ENCODE measurements at places on chromosomes 6 and 20. TPM values are rescaled to one million over a fixed set of nuclear protein-coding genes. Genes with fewer than 3 reads are reported as not detected.

DNA sequence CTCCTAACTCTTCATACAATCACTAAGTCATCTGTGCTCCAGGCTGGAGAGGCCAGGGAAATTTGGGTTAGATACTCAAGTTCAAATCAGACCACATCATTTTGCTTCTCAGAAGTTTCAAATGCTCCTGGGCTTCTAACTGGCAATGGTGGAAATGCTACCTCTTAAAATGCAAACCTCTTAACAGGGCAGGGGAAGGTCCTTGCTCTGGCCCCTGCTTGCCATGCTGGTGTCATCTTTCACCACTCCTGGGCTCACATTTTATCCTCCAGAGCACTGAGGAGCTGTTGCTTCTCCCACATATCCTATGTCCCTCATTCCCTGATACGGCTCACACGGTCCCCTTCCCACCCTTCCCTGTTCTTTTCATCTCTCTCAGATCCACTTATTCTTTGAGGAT lies 41.8 kb upstream of the NT5E start:
- no peak for DNase-seq

- DNase-seq, result no peak
These were observed 40.2 kb downstream of the PKIB start for GRCh38 chr6:122650403-122650802.

DNA sequence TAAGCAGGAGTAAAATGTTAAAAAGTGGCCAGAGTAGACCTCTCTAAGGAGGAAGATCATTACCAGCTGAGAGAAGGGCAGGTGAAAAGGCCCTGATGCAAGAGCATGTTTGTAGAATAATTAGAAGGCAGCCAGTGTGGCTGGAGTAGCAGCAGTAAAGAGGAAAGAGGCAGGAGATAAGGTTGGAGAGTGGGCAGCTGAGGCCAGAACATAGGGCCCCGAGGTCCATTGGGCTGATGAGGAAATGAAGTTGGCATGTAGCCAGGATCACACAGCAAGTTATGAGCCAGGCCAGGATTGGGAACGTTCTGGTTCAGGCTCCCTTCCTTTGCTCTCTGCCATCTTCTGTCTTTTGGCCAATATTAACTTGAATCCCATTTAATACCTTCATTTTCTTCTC lies 51.6 kb downstream of the RALY start:
- no peak for DNase-seq

Gene BPIFA1
- not detected for total RNA-seq

DNA sequence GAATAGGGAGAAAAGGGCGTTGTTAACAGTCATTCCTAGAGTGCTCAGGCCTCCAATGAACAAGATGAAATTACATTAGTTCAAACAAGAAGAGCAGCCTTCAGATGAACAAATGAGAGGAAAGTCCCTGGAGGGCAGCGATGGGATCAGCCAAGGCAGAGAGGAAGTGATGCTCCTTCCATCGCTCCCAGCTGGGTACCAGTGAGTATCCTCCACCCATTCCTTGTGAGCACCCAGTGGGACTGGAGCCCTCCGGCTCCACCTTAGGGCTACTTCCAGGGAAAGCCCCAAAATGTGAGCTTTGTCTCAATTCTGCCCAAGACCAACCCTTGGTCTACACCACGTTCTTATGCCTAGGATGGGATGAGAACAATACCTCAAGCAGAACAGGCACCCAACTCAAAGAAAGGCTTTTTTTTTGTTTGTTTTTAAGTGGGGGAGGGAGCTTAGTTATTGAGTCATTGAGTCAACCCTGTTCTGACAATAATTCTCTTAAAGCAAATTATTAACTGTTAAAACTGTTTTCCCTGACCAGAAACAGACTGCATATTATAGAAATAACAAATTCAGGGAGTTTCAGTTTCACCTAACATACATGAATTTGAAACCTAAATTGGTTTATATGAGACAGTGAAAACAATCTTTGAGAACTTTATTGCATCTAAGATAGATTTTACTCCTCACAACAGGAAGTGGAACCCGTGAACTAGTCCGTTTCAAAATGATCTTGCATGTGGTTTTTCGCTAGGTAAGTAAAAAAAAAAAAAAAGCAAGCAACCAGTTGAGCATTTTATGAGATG lies 106.9 kb downstream of the IPCEF1 start:
- peak; percentile 34 for DNase-seq

Gene FOXS1
- total RNA-seq, result not detected

- no peak for DNase-seq
These were observed 223.8 kb upstream of the ECI2 start for GRCh38 chr6:4359108-4359730.

Gene TXNDC5
- 39.8 TPM for total RNA-seq

- no peak for DNase-seq
These were observed 65.9 kb downstream of the BCAS1 start for GRCh38 chr20:54004445-54004844.

GRCh38 chr20:12875510-12875909 lies 133.3 kb upstream of the SPTLC3 start:
- DNase-seq, result no peak

DNA sequence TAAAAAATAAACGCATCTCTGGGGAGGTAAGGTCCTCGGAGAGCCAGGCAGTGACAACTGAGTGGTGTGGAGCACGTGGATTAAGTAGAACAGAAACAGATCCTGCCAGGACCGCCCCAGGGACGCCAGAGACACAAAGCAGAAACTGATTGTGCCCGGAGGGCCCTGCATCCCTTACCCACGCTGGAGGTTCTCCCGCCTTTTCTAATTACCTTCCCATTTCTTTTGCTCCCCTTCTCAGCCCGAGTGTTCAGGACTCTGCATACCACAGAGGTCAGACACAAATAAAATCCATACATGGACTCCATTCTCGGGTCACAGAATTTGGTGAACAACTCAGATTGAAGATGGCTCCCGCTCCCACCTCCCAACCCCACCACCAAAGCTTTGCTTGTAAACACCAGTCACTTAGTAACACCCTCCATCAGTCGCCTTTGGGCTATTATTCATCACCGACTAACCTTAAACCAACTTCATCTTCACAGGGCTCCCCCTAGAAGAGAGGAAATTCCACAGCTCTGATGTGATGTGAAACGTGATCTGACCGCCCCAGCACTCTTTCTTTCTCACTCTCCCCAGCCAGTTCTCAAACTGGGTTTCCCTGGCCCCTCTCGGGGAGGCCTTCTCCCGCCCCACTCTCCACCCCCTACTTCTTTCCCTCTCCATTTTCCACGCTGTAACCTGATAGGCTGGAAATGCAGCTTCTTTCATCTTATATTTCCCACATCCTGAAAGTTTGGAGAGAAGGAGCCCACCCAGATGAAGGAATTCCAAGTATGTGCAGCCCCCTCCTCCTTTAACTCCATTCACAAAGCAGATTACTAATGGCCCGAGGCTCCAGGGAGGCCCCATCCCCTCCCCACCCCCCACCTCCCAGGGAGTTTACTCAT lies 32.5 kb upstream of the PIM1 start:
- DNase-seq, result peak; percentile 37

DNA sequence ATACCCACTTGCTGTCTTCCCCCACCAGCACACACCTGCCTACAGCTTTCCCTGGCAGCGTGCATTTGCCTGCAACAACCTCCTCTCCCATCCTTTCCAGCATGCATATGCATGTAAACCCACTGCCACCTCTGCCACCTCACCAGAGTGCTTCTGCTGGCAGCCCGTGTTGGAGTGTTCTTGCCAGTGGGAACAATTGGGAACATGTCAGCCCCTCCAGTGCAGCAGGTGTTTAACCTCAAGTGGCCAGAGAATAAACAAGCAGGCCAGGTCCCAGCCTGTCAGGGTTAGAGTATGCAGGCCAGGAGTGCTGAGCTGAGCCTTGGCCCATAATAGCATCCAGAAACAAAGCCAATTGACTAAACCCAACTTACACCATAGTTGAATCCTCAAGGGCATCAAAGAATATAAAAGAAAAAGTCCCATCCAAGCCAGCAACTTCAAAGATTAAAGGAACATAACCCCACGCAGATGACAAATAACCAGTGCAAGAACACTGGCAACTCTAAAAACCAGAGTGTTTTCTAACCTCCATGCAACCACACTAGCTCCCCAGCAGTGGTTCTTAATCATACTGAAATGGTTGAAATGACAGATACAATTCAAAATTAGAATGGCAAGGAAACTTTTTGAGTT lies 1212.1 kb upstream of the CITED2 start:
- DNase-seq, result peak; percentile 34

Gene CYP39A1
- not detected for total RNA-seq

Gene DEFB125
- not detected for total RNA-seq

Gene CDH22
- not detected for total RNA-seq

Gene THBS2
- total RNA-seq, result not detected

- no peak for DNase-seq
These were observed 161.9 kb downstream of the CDK19 start for GRCh38 chr6:110653381-110653780.

GRCh38 chr6:28643017-28643740 lies 117.5 kb downstream of the GPX5 start:
- no peak for DNase-seq

Gene OR2H2
- total RNA-seq, result not detected

GRCh38 chr20:62061851-62062423 lies 3.7 kb downstream of the TAF4 start:
- DNase-seq, result no peak

DNA sequence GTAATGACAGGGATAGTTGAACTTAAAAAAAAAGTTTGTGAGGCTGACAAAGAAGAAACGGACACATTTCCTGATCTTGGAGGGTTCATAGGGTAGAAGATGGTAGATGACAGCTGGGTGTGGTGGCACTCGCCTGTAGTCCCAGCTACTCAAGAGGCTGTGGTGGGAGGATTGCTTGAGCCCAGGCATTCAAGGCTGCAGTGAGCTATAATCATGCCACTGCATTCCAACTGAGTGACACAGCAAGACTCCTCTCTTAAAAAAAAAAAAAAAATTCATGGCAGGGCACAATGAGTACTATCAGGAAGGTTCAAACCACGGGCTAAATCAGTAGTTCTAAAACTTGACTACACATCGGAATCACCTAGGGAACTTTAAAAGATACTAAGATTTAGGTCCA lies 2.0 kb upstream of the MICA start:
- DNase-seq, result no peak

GRCh38 chr6:42368181-42368580 lies 83.5 kb downstream of the TRERF1 start:
- peak; percentile 56 for DNase-seq

DNA sequence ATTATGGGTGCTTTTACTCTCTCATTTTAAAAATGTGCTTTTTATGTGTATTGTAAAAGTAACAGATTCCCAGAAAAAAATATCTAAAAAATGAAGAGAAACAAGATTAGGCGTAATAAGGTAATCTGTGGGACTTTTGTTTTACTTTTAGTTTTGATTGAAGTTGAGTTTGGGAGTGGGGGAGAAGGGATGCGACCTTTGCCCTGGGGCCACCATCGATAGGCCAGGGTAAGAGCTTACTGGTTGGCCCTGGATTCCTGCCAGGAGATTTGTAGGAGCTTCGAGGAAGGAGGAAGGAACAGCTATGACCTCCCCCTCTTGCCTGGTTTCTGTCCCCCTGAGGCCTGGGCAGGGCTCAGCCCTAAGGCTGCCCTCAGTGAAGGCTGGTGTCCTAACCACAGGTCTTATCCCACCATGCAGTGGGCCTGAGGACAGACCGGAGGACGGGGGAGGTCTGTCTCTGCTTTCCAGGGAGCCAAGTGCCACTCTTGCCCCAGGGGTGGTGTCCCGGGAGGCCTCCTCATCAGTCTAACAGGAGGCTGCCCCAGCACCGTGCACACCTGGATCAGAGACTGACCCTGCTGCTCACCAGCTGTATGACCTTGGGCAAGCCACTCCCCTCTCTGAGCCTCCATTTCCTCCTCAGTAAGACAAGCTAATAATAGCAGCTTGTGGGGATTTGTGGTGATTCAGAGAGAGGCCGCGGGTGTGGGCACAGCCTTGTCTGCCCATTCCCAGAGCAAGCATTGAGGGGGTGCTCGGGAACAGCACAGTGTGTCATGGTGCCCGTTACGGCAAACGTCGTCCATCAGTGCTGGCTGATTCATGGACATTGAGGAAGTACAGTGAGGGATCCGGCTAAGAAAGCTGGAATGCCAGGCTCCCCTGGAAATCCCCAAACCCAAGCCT lies 21.2 kb downstream of the TGM2 start:
- no peak for DNase-seq

DNA sequence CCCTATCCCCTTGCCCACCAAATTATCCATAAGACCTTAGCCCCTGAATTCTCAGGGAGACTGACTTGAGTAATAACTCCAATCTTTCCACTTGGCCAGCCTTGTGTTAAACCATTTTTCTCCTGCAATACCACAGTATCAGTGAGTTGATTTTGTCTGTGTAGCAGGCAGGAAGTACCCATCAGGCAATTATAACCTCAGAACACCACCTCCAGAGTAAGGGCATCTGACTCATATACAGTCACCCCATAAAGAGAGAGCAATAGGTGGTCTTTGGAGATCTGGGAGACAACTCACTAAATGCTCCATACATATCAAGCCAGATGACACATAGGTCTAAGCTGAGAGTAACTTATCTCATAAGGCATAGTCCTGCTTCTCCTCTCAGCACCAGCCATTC lies 83.7 kb downstream of the FILIP1 start:
- DNase-seq, result no peak

GRCh38 chr6:121694389-121694788 lies 258.9 kb downstream of the GJA1 start:
- DNase-seq, result no peak
